ENCODE measurements at places on chromosomes 6 and 20.

DNA sequence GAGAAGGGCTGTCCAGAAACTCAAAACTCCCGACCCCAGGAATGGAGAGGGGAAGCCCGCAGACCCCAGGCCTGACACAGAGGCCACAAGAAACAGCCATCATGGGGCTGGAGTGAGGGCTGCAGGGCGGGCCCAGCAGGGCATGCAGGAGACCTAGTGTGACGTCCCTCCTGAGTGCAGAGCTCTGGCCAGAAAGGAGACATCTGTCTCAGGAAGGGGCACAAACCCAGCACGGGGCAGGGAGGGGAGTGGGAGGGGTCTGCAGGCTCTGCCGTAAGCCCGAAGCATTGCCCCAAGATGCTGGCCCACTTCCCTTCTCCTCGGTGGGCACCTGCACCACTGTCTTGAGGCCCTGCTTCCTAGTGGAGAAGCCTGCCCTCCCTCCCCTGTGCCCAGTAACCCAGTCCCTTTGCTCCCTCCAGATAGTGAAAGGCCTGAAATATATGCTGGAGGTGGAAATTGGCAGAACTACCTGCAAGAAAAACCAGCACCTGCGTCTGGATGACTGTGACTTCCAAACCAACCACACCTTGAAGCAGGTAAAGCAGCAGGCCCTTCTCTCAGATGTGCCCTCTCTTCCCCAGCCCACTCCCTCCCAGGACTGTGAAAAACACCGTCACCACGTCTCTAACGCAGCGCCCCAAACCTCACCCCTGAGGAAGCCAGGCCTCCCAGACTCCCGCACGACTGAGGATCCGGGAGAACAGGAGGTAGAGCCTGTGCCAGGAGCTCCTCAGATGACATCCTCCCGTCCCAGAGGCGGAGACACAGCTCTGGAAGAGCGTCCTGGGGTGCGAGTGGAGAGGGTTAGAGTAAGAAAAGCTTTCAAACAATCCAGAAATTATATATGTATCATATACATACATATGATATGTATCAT, 9.7 kb downstream of the CST7 start:
- no peak for DNase-seq

DNA sequence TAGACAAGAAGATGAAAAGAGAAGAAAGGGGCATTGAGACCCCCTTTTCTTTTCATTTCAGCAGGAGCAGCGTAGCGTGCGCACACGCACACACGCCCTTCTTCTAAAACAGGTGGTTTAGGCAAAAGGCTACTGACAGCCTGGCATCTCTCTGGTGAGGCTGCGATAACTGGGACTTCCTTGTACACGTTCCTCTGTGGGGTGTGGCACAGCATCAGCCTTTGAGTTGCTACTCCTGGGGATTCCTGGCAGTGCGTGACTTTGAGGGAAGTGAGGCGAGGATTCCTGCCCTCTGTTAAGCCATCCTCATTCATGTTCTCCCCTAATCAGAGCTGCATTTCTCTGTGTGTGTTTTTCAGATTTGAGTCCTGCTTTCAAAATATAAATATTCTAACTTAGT, 94.7 kb downstream of the TMEM170B start:
- DNase-seq: no peak

GRCh38 chr6:92847988-92848387, 571.4 kb downstream of the EPHA7 start:
- no peak for DNase-seq

GRCh38 chr6:157272866-157273755, 50.2 kb downstream of the TMEM242 start:
- no peak for DNase-seq

DNA sequence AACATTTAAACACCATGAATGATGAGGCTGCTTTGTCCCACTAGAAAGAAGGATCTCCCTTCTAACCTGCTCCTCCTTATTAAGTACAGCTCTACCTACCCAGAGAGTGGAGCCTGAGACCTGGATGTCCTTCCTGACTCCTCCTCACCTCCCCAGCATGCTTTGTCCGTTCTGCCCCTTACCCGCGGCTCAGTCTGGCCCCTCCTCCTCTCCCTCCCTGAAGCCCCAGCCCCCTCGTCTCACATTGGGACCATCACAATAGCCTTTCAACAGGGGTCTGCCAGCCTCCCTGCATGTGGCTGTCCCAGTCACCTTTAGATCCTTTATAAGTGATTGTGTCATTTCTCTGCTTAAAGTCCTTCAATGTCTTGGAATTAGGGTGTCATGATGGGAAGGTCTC, 72.5 kb downstream of the DZANK1 start:
- no peak for DNase-seq

Data from stimulated activated CD8-positive, alpha-beta memory T cell treated with anti-CD3 and anti-CD28 coated beads, Interleukin-4, amount 100 ng/mL, for 1 hour (primary cell).